ENCODE measurements at places on chromosomes 7 and 10.

DNA sequence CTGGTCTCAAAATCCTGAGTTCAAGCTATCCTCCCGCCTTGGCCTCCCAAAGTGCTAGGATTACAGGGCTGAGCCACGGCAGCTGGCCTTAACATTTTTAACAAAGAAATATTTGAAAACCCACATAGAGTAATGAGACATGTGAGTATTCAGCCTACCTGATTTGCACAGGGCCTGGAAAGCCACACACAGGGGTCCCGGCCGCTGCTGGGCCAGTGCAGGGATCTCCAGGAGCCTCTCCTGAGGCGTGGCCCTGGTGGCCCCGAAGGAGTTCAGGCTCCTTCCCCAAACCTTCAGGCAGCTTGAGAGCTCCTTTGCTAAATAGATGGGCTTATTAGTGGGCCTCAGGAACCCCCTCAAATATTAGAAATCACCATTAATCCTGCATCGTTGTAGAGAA lies 18.7 kb downstream of the CNPY1 start:
- DNase-seq: no peak

- peak; percentile 98 for DNase-seq
Observed at GRCh38 chr7:36742911-36743775, 18.8 kb upstream of the AOAH start.

- DNase-seq: peak; percentile 60
Observed at GRCh38 chr10:50740293-50740648, 535 bp downstream of the ASAH2B start.

GRCh38 chr10:102604439-102604841 lies 39.8 kb upstream of the TRIM8 start:
- no peak for DNase-seq

DNA sequence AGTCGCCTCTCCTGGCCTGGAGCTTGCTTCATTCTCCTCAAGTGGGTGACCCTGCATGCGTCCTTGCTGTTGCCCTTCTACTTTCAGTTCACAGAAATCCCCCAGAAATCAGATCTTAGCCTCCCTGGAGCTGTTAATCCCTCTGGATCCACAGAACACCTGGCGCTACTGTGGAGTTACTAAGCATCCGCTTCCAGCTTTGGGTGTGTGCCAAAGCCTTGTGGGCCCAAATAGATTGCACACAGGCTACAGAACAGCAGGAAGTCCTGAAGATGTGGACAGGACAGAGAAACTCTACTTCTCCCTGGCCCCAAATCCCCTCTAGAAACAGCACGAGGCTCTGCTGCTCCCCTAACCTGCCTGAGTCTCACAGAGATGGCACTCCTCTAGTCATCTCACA lies 36.6 kb upstream of the PDLIM1 start:
- no peak for DNase-seq

GRCh38 chr7:51263631-51264484 lies 52.8 kb downstream of the COBL start:
- DNase-seq: no peak
